ENCODE measurements at places on chromosomes 5 and 9.
A peak's percentile ranks its signal among the peaks of the same experiment; 100 is the strongest.

DNA sequence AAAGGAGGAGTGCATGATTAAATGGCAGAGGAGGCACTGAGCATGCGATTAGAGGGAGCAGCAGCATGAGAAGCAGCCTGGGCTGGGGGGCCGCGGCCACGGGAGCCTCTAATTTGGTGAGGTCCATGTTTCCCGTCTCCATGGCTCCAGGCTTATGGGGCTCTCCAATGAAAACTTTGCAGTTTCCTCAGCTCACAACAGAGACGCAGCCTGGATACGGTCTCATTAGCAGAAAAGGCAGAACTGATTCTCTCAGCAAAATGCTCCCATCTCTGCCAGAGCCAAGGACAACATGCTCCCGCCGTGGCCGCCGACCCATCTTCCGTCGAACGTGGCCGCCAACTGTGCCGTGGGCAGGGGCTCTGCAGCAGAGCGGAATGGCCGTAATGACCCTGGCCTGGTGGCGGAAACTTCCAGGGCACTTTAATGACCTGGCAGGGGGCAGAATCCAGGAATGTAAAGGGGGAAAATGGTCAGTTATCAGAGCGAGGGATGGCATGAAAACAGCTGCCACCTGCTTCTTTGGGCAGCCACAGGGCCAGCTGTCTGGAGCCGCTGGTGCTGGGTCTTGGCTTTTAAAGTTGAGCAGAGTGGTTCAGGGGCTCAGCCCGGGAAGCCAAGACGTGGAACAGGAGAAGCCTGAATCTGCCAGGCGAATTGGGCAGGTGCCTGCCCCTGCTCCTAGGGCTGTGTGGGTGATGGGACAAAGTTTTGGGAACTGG is 76.5 kb downstream of the COL5A1 start:
- DNase-seq, result no peak

GRCh38 chr9:120474591-120475243 is 105.2 kb downstream of the CDK5RAP2 start:
- no peak for DNase-seq

GRCh38 chr5:68480335-68480940 is 264.9 kb downstream of the PIK3R1 start:
- no peak for DNase-seq

GRCh38 chr9:33306037-33306436 is 15.7 kb downstream of the NFX1 start:
- DNase-seq, result no peak

GRCh38 chr9:85543196-85543595 is 198.6 kb downstream of the AGTPBP1 start:
- no peak for DNase-seq

GRCh38 chr5:1942158-1942557 is 59.4 kb upstream of the IRX4 start:
- DNase-seq, result no peak

GRCh38 chr9:102035929-102036328 is 297.5 kb upstream of the GRIN3A start:
- DNase-seq, result no peak

DNA sequence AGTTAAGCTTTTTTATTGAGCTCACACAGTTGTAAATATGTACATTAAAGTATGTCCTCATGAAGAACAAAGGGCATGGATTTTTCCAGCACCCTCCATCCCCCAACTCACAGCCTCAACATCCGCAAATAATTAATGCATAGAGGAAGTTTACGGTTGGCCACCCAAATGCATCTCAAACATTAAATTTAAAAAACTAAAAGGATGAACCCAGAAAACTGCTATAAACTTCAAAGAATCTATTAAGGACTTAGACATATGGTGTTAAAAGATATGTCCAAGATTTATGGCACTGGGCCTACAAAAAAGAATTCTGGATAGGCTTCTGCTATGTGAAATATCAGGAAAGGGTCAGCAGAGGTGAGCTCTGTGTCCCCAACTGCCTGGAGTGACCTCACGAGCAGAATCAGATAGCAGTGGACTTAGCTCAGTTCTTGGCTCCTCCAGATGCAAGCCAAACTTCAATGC is 54.0 kb upstream of the TNC start:
- no peak for DNase-seq

DNA sequence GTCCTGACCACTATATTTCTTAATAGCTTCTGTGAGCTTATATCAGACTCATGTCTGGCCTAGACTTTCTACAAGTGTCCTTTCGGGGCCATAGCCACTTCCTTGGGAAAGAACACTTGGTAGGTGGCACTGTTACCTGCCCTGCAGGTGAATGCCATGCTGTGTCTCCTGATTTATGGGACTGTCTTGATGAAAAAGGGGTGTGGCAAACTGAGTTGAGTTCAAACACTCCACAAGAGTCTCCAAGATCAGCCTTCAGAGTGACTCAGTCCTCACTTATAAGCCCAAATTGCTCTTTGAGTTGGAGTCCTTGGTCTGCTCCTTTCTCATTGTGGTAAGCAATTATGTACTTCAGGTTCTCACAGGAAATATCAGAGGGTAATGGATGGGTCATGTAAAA is 9.9 kb upstream of the ANKHD1 start:
- DNase-seq, result no peak

GRCh38 chr9:92468206-92468605 is 14.1 kb downstream of the ASPN start:
- no peak for DNase-seq

- DNase-seq, result no peak
Observed at GRCh38 chr9:129878291-129878690, 43.0 kb downstream of the USP20 start.

GRCh38 chr5:23635938-23636337 is 128.5 kb downstream of the PRDM9 start:
- DNase-seq, result no peak

DNA sequence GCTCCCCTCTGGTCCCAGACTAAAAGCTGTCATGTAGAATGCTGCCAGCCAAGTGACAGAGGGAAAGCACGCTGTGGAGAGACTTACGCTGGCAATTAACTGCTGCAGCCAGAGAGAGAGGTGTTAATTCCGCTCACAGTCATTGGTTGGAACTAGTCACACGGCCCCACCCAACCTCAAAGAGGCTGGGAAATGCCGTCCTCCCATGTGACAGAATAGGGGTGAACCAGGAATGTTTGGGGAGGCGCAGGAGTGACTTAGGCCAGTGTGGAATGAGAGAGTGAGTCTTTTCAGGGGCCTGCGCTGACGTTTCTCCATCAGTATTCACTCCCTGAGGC is 87.6 kb downstream of the AMBP start:
- DNase-seq, result no peak

GRCh38 chr5:111952555-111952954 is 195.6 kb upstream of the NREP start:
- DNase-seq, result no peak

DNA sequence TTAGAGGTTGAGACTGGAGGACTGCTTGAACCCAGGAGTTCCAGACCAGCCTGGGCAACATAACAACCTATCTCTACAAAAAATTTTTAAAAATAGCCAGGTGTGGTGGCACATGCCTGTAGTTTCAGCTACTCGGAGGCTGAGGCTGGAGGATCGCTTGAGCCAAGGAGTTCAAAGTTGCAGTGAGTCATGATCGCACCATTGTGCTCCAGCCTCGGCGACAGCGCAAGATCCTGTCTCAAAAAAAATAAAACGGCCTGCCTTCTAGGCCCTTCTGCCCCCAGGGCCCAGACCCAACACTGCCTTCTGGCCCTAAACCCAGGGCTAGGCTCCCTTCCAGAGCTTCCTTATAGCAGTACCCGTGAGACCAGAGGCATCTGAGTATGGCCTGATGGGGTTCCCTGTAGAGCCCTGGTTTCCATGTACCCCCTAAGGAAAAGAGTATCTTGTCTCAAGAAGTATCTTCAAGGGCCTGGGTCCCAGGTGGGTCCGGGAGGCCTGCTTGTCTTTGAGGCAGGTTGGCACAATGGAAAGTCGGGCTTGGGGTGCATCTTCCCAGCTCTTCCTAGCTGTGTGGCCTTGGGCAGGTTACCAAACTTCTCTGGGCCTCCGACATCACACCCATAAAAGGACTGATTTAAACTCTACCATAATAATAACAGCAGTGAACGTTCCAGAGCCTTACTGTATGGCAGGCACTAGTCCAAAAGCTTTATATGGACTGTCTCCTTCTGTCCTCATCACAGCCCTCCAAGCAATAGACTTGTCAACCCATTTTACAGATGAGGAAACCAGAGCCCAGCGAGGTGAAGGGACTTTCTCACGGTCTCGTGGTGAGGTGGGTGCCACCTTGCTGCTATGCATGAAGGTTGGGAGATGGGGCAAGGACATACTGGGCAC is 9.6 kb downstream of the LRRC8A start:
- DNase-seq, result no peak

- no peak for DNase-seq
Observed at GRCh38 chr9:76400534-76401096, 6.4 kb upstream of the RFK start.

- no peak for DNase-seq
Observed at GRCh38 chr5:663436-664342, 29.5 kb downstream of the TPPP start.

DNA sequence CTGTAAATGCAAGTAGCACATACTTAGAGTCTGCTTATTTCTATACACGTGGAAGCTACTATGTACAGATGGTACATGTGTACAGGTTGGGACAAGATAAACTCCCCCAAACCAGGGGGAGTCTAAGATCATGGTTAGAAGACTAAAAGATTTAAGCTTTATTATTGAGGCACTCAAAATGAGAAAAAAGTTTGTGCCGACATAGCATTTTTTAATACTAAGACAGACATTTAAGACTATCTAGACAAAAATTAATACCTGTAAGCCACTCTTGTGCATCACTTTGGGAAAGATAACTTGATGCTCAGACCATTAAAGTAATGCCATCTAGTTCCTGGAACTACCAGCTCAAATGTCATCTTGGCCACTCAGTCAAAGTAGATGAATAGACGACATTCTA is 279.4 kb downstream of the ARL15 start:
- DNase-seq, result no peak

GRCh38 chr5:82894716-82895115 is 182.5 kb downstream of the TMEM167A start:
- DNase-seq, result no peak

- DNase-seq, result no peak
Observed at GRCh38 chr9:2043881-2044462, 28.8 kb downstream of the SMARCA2 start.

GRCh38 chr9:137945581-137945980 is 68.0 kb downstream of the CACNA1B start:
- DNase-seq, result no peak

DNA sequence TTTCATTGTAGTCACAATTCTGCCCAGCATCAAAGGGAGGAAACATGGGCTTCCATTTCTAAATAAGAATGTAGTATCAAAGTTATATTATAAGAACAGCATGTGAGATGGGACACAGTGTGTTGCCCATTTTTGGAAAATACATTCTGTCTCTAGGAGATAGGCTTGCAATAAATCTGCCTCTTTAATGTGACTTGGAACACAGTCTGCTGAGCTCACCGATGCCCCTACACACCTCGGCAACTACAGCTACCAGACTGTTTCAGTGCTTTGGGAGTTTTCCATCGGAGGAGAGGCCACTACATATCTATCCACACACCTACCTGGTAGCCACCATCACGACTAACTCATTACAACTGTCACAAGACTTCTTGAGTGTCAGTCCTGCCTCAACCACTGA is 18.9 kb upstream of the FCHO2 start:
- DNase-seq, result no peak

DNA sequence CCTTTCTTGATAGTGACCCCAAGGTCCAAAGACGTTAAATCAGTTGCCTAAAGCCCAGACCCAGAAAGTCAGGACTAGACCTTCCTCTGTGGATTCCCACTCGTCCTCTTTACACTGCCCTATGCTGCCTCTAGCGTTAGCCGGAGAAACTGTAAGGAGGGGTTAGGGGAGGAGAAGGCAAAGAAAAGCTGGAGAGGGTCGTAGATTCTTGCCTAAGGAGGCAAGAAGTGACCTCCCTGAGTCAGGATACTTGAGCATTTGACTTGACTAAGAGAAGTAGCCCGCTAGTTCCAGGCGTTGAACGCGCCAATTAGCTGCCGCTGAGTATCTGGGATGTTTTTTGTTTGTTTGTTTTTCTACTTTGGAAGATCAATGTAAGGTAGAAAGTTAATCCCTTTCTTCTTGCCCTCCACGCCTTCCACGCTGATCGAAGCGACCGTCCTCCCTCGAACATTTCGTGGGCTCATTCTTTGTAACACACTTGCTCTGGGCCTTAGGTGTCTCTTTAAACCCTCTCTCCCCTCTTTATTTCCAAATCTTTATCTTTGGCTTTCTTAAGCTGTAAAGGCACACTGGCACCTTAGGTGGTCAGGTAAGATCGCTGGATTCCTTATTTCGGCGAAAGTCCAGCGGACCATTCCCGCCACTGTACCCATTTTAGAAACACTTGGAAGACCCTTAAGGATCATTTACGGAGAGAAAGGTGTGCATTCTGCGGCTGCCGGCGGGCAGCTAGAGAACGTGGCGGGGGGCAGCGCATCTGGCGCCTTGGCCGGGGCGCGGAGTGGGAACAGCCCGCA is 5.1 kb upstream of the RGMB start:
- peak; percentile 39 for DNase-seq

DNA sequence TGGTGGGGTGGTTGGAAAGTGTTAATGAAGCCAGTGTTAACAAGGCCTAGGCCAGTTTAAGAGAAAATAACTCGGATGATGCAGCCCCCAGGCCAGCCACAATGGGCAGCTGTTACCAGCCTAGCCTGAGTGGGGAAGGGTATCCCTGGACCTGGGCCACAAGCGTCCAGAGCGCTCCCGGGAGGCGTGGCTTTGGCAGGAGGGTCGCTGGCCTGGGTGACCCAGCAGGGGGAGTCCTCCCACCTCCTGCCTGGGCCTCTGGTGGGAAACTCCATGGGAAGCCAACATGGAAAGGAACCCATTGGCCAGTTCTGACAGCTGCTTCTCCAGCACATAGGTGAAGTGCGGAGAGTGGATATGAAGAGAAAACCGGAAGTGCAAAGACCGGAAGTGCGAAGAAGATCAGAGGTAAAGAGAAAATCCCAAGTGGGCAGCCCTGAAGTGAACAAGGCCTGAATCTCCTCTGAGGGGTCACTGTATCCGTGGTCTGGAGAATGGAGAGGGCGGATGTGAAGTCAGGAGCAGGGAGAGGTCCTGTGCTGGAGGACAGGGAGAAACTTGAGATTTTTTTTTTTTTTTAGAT is 79.0 kb downstream of the ADCY2 start:
- DNase-seq, result no peak

DNA sequence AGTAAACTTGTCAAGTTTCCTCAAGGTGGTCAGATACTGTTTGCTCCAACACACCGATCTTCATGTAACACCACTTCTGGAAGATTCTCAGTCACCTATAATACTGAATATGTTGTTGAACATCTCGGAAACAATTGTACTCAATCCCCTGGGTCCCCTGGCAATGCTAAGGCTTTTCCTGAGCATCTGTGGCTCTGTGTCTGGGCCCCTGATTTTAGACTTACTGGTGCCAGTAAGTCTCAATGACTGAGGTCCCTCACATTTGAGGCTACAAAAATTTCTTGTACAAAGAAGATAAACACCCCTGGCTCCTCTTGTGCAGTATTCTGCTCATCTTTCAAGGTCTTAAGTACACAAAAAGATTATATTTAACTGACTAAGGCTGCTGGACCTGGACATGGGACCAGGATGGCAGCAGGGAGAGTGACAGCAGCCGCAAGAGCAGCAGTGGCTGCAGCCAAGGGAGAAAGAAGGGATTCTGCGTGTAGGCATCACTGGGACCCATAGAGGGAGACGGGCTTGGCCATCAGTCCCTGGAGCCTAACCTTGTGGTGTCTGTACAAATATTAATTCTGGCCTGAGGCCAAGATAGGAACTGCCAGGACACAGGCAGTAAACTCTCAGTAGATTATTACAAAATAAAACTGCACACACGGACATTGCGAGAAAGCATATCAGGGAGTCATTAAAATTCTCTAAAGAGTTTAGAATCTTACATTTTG is 49.0 kb upstream of the TNPO1 start:
- no peak for DNase-seq

Measured in memory B cell (primary cell).